Panc1 (cell line): ENCODE measurements at places on chromosomes 1 and 21. TPM values are rescaled to one million over a fixed set of nuclear protein-coding genes. Genes with fewer than 3 reads are reported as not detected.

SH2D5 gene
- 23.3 TPM for total RNA-seq

LCE1B gene
- total RNA-seq: not detected

ERRFI1 gene
- 299 TPM for total RNA-seq

AMPD1 gene
- total RNA-seq: not detected

PTGER3 gene
- total RNA-seq: 0.08 TPM

NBPF26 gene
- 22.9 TPM for total RNA-seq

ANGPTL3 gene
- not detected for total RNA-seq

ACTL8 gene
- not detected for total RNA-seq

FBLIM1 gene
- 4.3 TPM for total RNA-seq

USP25 gene
- total RNA-seq: 26.1 TPM

SLC22A15 gene
- 0.21 TPM for total RNA-seq

ERICH3 gene
- not detected for total RNA-seq

MX2 gene
- total RNA-seq: 56.7 TPM

ALX3 gene
- not detected for total RNA-seq

UBE2U gene
- total RNA-seq: not detected

CFHR4 gene
- total RNA-seq: not detected

GNAT2 gene
- 0.44 TPM for total RNA-seq

FCGR3B gene
- not detected for total RNA-seq

TFF2 gene
- 1.1 TPM for total RNA-seq

TCHH gene
- total RNA-seq: 0.28 TPM

CATSPER4 gene
- not detected for total RNA-seq

OR2G6 gene
- total RNA-seq: not detected

HTR1D gene
- 3.5 TPM for total RNA-seq

IPP gene
- total RNA-seq: 28.8 TPM

CRNN gene
- total RNA-seq: not detected

NECTIN4 gene
- total RNA-seq: not detected

BECN2 gene
- not detected for total RNA-seq

PRKCZ gene
- total RNA-seq: 26.7 TPM

HSD3B1 gene
- total RNA-seq: not detected
